NCI-H1930 (cell line): ENCODE measurements at places on chromosomes 16 and 17.

- no peak for DNase-seq
Observed at GRCh38 chr17:77209330-77209748, 68.6 kb downstream of the SEC14L1 start.

DNA sequence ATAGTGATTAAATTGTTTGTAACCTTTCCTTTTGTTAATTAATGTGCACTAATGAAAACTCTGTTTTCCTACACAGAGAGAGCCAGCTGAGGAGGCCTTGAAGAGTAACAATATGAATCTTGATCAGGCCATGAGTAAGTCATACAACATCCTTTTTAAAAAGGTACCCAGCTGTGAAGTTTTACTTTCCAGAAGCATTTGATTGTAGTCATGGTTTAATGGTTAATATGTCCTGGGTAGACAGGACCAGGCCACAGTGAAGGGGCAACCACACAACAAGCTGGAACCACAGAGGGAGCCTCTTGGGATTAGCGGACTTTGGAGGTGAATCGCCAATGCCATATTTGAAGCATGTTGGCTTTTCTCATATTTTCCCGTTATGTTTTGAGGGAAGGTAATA, 55.6 kb downstream of the TMC6 start:
- no peak for DNase-seq

DNA sequence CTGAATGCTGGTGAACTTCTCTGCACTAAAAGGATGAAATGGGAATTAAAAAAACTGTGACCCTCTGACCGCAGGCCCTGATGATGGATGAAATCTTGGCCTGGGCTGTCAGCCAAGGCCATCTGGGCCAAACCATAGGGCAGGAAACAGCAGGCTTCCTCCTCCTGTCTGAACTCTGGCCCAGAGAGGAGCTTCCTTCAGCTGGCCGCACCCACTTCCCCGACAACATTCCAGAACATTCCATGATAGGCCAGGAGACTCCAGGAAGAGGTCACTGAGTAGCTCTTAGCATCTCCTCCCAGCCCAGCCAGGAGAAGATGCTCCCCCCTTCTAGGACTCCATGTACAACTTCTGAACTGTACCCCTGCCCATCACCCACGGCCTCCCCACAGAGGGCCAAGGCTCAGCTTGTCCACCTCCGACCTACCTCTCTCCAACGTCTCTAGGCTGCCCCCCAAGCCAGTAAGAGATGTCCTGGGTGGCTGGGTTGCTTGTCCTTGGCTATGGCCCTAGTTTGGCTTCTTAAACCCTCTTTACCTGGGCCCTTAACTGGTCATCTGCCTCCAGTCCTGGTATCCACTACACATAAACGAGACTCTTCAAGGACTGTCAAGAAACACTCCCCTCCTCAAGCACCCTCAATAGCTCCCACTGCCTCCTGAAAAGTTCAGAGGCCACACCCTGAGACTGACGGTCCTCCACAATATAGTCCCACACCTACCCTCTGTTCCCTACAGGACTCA, 1.7 kb downstream of the RPH3AL start:
- no peak for DNase-seq

DNA sequence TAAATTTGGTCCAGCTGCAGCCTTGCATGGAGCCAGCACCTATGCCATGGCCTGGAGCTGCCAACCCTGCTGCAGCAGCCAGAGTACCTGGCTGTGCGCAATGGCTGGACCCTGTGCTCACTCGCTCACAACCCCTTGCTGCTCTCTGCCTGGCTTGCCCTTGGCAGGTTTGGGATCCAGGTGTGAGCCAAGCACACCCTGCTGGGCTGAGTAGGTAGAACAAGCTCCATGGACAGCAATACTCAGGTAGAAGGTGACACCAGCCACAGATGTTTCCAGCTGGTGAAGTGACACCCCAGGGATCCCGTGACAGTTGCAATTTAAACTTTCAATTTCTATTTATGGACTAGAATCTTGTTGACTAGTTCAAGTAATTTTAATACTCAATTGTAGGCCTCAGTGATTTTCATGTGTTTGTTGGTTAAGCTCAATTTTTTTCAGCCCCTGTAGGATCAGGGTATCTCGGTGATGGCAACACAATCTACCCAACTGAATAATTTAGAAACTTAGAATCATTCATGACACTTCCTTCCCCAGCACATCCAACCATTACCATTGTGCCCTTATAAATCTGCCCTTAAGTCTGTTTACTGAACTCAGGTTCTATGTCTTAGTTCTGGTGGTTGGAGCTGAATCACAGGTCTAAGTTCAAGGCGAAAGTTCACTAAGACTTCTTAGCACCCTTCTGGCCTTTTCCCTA, 480.0 kb downstream of the PMP22 start:
- no peak for DNase-seq

- DNase-seq: no peak
Observed at GRCh38 chr17:81386646-81387099, 8.6 kb upstream of the BAHCC1 start.

DNA sequence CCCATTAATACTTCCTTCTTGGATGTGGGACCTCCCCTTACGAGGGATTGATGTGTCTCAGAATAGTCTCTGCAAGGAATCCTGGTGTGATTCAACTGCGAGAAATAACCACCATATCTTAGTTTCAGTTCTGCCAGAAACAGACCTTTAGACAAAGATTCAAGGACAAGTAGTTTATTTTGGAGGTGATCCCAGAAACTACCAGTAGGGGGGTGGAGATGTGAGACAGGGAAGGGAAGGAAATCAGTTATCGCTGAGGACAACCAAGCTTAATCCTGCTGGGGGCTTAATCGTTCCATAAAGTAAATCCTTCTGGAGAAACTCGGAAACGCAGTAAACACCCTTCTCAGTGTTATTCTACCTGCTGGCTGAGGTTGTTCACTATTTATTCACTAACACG, 5.0 kb upstream of the SDR42E1 start:
- no peak for DNase-seq

- DNase-seq: no peak
Observed at GRCh38 chr16:88316941-88317612, 65.7 kb upstream of the ZNF469 start.

DNA sequence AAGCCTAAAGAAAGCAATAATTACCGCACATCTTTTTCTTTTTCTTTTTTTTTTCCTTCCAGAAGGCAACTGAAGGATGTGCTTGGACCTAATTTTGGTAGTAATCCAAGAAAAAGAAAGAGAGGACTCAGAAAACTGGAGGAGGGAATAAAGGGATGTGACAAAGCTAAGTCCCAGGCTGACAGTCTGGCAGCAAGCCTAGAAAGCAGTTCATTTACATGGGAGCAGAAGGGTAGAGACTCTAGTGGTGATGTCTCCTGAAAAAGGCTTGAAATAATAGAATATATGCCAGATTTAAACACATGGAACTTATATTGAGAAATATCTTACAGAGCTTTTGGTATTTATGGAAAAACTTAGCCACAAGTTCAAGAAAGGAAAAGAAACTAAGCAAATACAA, 101.0 kb upstream of the SHISA6 start:
- no peak for DNase-seq

GRCh38 chr17:15431196-15431595, 36.2 kb downstream of the CDRT4 start:
- DNase-seq: no peak

DNA sequence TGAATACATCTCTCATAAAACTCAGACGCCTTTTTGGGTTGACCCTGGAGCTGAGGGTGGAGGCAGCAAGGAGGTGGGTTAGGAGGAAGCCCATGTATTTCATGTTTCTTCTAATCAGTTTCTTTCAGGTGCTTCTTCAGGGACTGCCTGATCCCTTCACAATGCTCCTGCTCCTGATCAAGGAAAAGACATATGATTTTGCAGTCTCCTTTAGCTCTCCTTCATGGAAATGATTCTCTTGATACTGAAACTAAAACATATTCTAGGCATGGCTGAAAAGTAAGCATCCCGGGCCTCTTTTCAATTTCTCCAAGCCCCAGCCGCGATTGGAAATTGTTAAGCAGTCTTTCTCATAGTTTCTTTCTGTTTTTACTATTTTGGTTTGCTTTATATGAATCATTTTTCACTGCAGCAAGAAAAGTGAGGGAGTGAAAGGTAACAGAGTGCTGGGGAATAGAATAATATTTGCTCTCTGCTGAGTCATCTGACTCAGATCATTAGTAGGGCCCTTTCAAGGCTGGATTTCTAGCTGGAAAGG, 730.7 kb downstream of the CDH11 start:
- DNase-seq: no peak
